ENCODE measurements at places on chromosomes 5 and 9.

GRCh38 chr5:60701321-60701968 is 1.5 kb upstream of the DEPDC1B start:
- DNase-seq: no peak

GRCh38 chr9:116572095-116572748 is 114.9 kb upstream of the TRIM32 start:
- DNase-seq: no peak

- DNase-seq: no peak
Measured at GRCh38 chr9:123957168-123957721, 27.3 kb upstream of the DENND1A start.

DNA sequence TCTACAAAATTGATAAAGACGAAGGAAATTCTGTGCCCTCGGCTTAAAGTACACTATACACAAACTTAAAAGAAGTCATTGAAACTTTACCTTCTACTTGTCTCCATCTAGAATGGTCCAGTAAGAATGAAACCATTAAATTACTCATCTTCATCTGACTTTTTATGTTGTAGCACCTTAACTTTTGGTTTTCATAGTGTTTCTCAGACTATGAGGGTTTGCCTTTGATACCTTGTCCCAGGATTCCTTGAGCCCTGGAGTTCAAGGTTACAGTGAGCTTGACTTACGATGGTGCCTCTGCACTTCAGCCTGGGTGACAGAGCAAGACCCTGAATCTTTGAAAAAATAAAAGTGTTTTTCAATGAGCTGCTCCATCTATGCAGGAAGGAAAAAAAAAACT is 132.2 kb downstream of the CDC42SE2 start:
- no peak for DNase-seq

- no peak for DNase-seq
Measured at GRCh38 chr9:95026148-95026524, 291.4 kb downstream of the FANCC start.

DNA sequence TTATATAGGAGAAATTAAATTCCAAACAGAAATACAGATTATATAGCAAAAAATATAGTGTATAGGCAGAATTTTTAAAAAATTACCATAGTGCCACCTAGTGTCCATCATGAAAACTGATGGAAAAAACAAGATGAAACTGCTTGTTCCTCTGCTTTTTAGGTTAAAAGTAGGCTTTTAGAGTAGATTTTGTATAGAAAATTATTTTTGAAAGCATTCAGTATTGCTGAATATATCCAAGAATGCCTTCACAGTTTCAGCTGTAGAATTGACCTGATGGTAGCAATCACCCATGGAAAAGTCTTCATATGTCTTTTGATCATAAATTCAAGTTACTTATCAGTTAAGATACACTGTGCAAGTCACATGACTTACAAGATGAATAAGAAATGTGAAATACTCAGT is 19.7 kb downstream of the RIOK2 start:
- DNase-seq: no peak

DNA sequence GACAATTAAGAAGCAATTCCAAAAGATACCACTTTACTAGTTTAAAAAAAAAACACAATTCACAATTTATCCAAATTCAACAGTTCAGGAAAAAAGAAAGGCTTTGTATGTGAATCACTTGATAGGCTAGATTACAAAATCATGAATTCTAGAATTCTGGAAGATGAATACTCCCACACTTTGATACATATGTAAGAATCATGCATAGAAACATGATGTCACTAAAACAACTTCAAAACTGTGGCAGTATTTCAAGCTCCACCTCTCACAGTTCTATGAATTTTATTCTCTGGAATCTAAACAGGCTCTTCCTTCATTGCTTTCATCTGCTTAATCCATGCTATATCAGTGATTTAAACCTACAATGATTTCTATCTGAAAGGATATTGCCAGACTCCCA is 51.0 kb downstream of the GNAQ start:
- DNase-seq: no peak

DNA sequence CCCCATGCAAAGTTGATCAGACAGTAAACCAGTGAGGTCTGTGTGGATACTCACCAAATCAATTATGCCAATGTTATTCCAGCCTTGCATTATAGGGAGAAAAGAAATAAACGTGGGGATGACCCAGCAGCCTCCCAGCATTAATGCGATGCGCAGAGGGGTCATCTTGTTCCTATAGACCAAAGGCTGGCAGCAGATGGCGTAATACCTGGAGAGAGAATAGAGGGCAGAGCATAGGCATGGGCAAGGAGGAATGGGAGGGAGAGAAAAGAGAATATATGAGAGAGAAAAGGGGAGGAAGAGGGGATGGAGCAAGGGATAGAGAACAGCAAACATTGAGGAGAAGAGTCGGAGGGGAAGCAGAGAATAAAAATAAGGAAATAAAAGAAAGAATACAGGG is 131.2 kb downstream of the HTR4 start:
- no peak for DNase-seq

DNA sequence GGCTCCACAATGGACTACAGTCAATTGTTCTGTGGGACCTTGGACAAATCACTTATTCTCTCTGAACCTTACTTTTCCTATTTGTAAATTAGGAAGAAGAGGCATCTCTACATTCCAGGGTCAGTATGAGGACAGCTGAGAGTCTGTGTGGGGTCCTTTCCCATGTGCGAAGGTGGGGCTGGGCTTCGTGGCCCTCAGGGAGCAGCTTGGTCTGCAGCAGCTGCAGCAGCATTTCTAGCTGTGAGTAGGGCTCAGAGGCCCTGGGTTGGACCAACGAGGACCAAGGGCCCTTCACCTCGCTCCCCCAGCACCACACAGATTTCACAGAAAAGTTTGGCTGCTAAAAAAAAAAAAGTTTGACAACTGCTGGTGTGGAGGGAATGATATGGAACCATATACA is 9.4 kb upstream of the DDX41 start:
- DNase-seq: no peak

- no peak for DNase-seq
Measured at GRCh38 chr9:82920154-82920553, 142.8 kb downstream of the RASEF start.

DNA sequence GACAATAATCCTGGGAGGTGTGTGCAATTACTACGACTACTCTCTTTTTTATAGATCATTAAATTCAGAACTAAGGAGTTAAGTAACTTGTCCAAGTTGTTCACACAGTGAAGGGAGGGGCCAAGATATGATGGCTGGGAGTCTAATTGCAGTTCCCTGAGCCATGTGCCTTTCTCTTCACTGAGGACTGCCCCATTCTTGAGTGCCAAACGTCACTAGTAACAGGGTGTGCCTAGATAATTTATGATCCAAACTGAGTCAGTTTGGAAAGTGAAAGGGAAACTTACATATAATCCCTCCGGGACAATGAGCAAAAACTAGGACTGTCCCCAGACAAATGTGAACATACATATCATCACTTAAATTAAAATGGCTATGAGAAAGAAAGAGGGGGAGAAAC is 20.2 kb downstream of the IL7R start:
- DNase-seq: no peak

DNA sequence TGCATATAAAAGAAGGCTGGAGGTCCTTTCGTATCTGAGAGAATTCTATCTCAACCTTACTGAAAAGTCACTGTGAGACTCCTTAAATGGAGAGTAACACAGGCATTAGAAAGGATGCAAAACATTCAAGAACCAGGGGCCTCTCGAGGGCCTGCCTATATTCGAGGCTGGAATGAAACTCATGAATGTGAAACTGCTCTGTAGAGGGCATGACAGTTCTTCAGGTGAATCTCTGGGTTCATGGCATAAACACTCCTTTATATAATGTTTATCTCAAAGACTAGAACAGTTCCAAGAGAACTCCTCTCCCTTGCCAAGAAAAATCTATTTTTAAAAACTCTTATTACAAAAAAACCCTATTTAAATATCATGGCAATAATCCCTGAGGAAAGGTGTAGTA is 113.9 kb downstream of the SEC61B start:
- no peak for DNase-seq

DNA sequence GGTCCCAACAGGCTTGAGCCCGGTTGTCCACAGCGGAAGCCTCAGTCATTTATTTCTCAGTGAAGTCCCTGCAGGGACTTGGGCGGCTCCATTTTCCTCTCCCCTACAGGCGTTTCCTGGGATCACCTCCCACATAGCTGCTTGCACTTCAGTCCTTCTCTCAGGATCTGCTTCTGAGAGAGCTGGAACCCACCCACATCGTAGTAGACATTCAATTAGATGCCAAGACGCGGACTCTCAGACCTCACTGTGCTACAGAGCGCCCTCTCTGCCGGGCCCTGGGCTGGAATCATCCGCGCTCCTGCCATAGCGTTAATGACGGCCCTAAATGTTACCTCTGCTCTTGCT is 54.0 kb upstream of the ROR2 start:
- DNase-seq: no peak

- DNase-seq: no peak
Measured at GRCh38 chr9:89039104-89039465, 47.8 kb downstream of the S1PR3 start.

DNA sequence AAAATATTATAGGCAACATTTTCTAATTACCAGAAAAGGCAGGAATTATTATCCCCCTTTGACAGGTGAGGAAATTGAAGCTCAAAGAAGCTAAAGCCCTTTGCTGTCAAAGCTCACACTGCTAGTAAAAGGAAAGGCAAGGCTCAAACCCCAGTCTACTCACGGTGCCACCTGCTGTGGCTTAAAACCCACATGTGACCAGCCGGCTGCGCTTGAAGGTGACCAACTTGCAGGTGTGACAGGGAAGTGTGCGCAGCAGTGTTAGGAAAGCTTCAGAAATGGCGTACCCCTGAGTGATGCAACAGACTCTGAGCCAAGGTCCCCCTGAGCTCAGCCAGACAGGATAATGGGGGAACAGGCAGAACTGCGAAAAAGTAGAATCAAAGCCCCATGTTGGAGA is 45.2 kb downstream of the PAX5 start:
- DNase-seq: no peak
